Stimulated activated CD4-positive, alpha-beta T cell treated with anti-CD3 and anti-CD28 coated beads, Interleukin-15, amount 100 ng/mL, for 48 hours (primary cell): ENCODE measurements at places on chromosomes 6 and 20.

DNA sequence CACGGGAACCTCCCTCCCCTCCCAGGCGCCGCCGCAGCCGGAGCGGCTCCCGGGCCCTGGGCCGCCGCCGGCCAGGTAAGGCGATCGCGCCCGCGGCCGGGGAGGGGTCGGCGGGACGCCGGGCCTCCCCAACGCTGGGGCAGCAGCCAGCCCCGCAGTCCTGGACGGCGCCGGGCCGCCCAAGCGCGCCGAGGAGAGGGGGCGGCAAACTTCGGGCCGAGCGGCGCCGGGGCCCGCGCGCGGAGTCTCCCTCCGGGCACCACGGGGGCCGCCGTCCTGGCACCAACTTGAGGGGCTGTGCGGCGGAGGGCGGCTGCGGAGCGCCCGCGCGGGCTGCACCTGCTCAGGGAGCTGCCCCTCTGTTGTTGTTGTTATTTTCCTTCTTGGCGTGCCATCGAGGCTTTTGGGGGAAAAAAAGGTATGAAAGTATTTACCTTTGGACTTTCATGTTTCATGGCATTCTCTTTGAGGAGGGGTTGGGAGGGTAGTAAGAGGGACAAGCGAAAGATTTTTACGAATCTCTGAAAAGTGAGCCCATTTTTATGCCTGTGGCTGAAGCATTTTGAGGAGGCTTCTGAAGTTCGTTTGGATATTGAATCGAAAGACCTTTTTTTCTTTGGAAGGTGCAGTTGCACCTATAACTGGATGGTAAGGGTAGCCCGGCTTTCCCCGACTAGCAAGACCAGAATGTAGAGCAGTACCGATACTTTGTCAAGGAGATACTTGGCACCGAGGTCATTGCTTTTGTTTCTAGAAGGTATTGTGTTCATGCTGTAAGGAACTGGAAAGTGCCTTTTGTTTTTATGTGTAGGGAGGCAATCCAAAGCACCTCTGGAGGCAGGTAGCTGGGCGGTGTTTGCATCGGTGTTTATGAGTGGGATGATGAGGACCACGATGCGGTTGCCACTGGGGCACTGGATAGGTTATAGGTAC lies at the start of gene RNF182:
TSS of gene RNF182 (plus strand) at position 4 of the 933 bp plus-strand sequence. CDS start 52,168 bp downstream, outside the sequence.
- DNase-seq, result peak; percentile 36

GRCh38 chr20:62537649-62538292 lies 62.0 kb upstream of the GATA5 start:
- DNase-seq, result no peak

GRCh38 chr6:116355796-116356195 lies 15.0 kb upstream of the DSE start:
- no peak for DNase-seq

DNA sequence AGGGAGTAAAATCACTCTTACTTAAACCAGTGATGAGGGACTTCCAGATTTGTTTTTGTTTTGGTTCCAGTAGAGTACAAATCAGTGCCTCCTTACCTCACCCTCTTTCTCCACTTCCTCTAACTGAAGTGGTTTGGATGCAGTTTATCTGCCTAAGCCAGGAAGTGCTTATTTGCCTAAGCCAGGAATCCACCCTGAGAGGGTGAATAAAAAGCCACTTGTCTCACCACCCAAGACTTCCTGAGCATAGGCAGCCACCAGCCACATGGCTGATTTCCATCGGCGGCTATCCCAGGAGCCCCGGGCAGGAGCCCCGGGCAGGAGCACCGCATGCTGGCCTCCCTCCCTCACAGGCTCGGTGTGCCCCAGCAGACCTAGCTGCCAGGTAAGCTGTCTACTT lies 12.0 kb downstream of the LRP11 start:
- DNase-seq, result no peak

DNA sequence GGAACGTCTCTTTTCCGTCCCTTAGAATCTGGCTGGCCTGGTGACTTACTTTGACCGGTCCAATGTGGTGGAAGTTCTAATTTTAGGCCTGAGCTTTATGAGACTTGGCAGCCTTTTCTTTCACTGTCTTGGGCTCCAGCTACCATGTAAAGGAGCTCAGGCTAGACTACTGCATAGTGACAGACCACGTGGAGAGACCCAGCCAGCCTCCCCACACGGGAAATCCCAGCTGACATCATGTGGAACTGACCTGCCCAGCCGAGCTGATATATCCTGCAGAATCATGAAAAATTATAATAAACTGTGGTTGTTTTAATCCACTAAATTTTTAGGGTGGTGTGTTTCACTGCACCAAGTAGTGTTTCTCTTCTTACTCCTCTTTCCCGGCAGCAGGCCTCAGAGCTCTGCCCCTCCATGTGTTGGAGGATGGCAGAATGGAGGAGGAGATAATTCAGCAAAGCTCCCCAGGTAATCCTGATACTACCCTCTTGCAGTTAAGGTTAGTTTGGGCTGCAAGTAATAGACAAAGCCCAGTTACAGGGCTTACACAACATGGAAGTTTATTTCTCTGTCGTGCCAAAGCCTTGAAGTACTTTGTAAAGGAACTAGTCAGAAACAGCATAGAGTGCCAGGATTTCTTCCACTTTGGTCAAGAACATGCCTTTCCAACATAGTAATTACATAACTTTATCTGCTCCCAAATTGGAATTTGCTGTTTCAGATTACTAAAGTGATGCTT lies 87.5 kb downstream of the SH3BGRL2 start:
- DNase-seq, result no peak

- no peak for DNase-seq
Measured at GRCh38 chr6:32945953-32946352, 5.1 kb upstream of the HLA-DMB start.

DNA sequence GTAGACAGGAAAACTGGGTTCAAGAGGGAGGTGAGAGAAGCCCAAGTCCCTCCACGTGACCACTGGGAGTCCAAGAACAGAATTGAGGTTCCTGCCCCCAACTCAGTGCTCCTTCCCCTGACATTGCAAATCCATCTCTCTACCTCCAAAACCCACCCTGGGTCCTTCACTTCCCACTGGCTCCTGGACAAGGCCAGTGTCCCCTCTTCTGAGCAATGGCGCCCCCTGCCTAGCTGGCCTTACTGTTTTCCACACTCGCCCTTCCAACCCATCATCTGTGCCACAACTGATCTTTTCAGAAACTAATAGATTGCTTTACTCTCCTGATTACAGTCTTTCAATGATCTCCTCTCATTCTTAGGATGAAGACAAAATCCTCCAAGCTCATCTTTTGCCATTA lies 200.3 kb downstream of the ANKRD60 start:
- DNase-seq, result no peak

DNA sequence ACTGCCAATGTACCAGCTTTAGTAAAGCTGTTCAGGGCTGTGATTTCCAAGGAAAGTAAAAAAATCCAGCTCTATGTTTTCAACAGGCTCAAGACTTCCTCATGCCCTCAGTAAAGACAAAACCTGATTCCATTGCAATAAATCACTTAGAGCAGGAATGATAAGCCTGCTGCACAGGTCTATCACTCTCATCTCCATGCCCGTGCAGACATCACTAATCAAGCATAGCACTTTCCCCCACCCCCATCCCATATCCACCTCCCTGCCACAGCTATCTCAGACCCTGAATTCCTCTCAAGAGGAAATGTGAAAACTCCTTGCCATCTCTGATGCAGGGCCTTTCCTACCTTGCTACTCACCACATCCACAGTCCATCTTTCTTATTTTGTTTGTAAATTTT lies 554.9 kb downstream of the MAFB start:
- no peak for DNase-seq

DNA sequence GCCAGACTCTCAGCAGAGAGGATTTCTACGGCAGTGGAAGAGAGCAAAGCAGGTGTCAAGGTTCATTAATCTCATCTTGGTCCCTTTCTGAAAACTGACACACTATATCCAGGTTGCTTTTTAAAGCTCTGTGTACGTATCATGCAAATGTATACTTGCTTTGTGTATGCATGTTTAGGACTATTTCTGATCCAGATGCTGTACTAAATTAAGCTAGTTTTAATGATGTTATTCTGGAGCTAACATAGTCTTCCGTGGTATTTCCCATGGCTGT lies 59.2 kb upstream of the SNX9 start:
- DNase-seq, result no peak

GRCh38 chr20:63150911-63151531 lies 64.9 kb downstream of the YTHDF1 start:
- DNase-seq, result no peak

DNA sequence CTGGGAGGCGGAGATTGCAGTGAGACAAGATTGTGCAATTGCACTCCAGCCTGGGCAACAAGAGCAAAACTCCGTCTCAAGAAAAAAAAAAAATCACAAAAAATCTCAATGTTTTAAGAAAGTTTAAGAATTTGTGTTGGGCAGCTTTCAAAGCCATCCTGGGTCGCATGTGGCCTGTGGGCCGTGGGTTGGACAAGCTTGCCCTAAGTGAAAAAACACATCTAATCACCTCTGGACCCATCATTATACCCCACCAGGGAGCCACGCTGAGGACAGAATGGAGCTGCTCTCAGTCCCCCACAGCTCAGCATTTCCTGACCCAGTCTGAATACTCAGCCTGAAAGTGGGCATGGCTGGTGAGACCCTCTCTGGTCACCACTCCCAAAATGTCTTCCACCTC lies 129.3 kb downstream of the PRND start:
- DNase-seq, result no peak

DNA sequence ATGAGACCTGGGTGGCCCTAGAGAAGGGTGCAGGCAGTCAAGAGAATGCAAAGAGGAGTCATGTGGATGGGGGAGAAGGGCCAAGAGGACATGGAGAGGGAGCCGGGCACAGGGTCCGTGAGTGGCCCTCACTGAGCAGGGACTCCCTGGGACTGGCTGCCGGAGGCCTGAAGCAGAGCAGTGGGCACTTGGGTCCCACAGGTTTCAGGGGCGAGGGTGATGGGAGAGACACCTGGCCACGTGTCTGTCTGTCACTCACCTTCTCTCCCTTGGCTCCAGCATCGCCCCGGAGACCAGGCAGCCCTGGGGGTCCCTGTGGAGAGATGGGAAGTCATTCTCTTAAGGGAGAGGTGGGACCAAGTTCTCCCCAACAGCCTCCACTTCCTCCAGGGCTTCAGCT lies 25.5 kb downstream of the COL11A2 start:
- no peak for DNase-seq

- DNase-seq, result no peak
Measured at GRCh38 chr6:137361701-137362100, 132.5 kb downstream of the OLIG3 start.

DNA sequence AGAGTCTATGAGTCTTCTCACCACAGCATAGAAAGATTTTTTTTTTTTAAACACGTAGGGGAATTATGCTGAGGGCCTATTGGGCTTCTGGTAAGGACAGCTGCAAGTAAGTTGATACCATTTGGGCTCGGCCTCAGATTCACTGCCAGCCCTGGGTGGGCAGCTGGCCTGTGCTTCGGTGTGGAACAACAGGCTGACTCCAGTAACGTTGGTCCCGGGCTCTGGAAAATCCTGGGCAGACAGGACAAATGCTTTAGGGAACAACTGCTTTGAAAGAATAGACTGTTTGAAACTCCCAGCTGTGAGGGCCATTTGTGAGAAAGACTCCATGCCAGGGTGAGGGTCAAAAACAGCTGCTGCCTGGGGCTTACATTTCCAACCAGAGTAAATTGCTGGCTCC lies 366.5 kb downstream of the QKI start:
- DNase-seq, result no peak

DNA sequence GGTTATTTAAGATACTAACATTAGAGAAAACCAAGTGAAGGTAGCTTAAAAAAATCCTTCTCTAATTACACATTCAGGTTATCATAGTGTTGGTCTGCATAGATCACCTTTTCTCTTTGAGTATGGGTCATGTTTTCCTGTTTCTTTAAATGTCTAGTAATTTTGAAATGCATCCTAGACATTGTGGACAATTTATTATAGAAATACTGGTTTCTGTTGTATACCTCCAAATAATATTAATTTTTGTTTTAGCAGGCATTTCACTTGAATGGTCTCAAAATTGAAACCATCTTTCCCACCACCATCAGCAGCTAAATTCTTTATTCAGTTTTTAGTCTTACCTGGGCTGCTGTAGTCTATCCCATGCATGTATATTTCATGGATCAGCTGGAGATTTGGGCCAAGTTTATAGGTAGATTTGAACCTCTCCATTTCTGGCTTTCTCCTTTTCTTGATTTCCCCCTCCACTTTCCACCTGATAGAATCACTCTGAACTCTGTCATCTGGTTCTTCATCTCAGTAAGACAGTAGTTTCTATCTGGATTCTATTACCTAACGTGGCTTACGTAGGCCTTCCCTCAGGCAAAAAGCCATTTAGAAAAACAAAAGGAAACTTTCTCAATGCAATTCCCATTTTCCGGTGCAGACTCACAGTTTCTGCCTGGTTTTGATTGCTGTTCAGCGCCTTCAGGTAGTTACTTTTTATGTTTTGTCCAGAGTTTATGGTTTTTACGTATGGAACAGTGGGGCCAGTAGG lies 52.3 kb downstream of the ZFAND3 start:
- no peak for DNase-seq

- no peak for DNase-seq
Measured at GRCh38 chr6:168165891-168166290, 86.9 kb upstream of the FRMD1 start.

DNA sequence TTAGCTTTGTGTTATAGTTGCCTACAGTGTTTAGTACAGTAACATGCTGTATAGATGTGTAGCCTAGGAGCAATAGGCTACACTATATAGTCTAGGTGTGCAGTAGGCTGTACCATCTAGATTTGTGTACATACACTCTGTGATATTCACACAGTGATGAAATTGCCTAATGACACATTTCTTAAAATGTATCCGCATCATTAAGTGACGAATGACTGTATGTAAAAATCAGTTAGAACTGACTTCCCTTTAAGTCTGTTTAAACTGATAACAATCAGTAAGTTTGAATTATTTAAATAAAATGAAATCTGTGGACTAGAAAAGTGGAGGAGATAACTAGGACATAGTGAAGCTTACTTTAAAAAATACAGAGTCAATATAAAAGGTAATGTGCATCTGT lies 176.1 kb downstream of the CDKAL1 start:
- no peak for DNase-seq

DNA sequence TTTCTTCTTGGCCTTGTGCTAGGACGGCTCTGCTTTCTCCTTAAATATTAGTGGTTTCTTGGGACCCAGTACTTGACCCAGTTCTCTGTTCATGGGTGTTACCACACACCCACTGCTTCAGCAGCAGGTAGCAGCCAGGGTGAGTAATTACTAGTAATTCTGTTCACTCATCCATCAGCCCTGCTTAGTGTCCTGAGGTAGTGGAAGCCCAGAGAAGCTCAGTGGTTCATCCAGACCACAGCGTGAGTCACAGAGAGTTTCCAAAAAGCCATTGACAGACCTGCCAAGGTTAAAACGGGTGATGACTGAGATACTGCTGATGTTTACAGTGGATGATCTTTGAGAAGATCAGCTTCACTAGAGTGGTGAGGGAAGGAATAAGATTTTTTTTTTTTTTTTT lies 51.7 kb upstream of the HINT3 start:
- DNase-seq, result peak; percentile 47
